ENCODE measurements at places on chromosomes 5 and 9. TPM values are rescaled to one million over a fixed set of nuclear protein-coding genes. Genes with fewer than 3 reads are reported as not detected.

The PCDHA4 gene
- not detected for total RNA-seq

The OR1L4 gene
- not detected for total RNA-seq

DNA sequence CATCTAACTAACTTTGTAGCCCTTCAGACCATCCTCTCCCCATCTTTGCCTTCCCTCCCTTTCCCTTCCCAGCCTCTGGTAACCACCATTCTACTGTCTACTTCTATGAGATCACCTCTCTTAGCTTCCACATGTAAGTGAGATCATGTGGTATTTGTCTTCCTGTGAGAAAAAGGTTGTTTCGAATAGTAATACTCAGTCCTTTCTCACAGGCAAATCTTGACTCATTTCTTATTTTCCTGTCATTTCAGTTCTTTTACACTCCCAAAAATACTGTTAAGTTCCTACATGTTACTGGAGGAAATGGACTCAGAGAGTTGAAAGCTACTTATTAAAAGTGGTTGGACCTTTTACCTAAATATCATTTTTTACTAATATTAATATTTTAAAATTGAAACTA, 82.1 kb downstream of the SLF1 start:
- DNase-seq: no peak

The PCDHGB4 gene
- total RNA-seq: 0.21 TPM

- DNase-seq: no peak
Observed at GRCh38 chr5:27497491-27497890, 459.1 kb upstream of the CDH9 start.

GRCh38 chr5:88545338-88545737, 276.7 kb upstream of the TMEM161B start:
- DNase-seq: no peak

The PCDHB9 gene
- not detected for total RNA-seq
